ENCODE measurements at places on chromosomes 2 and 18.

DNA sequence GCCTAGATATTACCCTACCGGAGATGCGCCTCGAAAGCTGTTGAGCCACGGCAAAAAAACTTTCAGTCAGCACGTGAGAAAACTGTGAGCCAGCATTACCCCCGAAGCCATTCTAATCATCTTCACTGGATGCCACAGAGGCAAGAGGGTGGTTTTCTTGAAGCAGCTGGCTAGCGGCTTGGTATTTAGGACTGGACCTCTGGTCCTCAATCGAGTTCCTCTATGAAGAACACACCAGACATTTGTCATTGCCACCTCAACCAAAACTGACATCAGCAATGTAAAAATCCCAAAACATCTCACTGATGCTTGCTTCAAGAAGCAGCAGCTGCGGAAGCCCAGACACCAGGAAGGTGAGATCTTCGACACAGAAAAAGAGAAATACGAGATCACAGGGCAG is 52.8 kb upstream of the SLC66A3 start:
- DNase-seq = no peak

DNA sequence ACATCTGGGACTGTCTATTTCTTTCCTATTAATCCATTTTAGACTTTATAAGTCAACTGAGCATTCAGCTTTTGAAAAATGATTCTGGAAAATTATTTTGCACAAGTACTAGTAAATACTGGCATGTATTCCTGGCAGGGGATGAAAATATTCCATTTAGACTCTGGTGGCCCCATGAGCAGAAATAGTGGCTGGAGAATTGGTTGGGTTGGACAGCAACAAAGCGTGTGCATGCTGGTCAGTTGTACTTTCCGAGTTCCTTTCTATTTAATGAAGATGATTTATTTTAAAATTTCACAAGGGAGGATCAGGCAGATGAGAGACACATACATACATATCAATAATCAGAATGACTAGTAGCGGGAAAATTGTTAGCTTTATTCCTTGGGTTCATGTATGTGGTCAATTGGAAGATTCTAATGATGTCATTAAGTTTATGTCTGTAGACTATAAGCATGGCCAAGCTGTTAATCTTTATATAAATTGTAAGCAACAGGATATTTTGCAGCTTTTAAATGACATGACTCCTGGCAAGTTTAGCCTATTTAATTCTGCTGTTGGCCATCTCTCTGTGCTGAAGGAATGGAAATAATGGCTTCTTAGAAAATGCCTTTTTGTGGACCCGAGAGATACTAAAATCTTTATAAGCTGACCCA is 541.6 kb downstream of the SLC4A3 start:
- no peak for DNase-seq

GRCh38 chr18:52844323-52844722 is 504.3 kb downstream of the DCC start:
- DNase-seq = no peak

- DNase-seq = no peak
Measured at GRCh38 chr2:28268386-28268785, 124.3 kb upstream of the FOSL2 start.

DNA sequence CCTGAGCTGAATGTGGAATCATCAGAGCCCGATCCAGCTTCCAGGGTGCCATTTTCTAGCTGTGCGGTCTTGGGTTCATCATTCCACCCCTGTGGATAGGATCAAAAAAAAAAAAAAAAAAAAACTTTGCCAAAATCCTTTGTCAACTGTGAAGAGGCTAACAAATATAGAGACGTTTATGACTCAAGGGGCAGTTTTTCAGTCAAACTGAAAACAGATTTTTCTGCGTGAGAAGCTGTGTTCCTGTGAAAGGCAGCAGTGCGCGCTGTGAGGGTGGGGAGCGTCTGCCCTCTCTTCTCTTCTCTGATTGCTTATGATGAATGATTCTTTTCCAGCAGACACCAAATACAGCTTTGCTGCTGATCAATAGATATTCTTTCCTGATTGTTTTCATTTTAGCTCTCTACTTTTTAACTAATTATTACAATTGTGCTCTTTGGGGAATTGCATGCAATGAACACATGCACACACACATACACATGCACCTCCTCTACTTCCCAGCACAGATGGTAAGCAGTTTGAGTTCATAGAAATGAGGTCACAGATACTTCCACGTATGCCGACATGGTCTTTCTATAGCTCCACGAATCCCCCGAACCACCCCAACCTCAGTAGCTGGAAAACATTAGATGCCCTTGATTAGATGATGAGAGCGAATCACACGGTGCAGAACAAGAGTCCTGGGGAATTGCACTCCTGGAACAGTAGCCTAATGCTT is 175.4 kb downstream of the NRP2 start:
- DNase-seq = no peak

DNA sequence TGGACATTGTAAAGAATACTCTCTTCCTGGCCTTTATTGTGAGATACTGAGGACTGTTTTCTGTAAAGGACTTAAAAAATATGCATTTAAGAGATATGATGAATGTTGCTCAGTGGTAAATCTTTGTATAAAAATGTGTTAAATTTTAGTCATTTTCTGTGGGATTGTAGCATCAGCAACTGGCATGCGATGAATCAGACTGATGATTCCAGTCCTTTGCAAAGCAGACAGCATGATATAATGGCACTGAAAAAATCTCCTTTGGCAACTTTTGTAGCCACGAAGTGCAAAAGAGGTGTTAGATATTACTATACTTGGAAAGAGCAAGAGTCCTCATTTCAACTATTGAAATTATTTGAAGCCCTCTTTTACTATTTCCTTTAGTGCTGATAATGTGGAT is 678.7 kb downstream of the PLCL1 start:
- DNase-seq = no peak

GRCh38 chr2:169759987-169760386 is 26.4 kb downstream of the KLHL23 start:
- no peak for DNase-seq

DNA sequence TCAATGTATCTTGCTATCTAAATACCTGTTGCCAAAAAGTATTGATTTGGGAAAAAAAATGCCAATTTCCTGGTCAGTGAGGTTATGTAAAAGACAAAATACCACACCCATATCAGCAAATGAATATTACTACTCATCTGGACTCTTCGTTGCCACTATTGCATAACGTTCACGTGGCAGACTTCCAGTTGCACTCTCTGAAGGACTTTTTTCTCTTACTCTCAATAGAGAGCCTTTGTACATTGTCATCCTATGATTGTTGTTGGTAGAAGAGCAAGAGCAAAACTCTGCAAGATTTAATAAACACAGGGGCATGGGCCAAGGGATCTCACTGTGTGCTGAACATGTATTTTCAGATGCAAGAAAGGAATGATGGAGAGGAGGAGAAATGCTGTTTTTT is 689.8 kb downstream of the MBD2 start:
- no peak for DNase-seq

DNA sequence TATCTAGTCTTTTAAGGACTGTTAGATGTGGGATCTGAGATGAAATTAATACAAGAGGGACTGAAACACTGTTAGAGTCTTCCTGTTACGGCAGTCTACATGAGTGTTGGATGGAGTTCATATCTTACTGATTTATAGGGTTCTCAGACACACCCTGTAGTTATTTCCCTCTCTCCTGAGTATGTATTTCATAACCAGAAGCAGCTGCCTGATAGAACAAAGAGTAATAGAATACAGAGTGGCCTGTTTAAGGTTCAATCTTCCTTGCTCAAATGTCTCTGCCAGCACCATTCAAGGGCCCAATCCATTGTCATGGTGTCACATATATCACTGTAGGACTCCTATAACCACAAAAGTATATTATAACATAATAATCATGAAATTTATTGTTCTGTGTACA is 1229.1 kb upstream of the ACVR2A start:
- DNase-seq = no peak

GRCh38 chr18:12005538-12006487 is 24.5 kb downstream of the IMPA2 start:
- peak; percentile 53 for DNase-seq

DNA sequence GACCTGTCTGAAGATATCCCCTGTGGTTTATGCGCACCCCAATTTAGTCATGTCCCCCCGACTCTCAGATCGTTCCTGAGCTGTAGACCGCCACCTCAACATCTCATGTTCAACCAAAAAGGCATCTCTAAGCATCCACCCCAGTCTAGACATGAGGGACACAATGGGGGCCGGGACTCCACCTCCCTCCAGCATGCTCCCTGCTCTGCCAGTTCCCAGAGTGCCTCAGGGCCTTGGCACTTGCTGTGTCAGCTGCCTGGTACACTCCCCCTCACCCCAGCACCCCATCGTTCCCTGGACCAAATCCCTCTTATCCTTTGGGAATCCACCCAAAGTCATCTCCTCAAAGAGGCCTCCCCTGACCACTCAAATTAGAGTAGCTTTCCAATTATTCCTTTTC is 22.2 kb downstream of the TNS1 start:
- no peak for DNase-seq

DNA sequence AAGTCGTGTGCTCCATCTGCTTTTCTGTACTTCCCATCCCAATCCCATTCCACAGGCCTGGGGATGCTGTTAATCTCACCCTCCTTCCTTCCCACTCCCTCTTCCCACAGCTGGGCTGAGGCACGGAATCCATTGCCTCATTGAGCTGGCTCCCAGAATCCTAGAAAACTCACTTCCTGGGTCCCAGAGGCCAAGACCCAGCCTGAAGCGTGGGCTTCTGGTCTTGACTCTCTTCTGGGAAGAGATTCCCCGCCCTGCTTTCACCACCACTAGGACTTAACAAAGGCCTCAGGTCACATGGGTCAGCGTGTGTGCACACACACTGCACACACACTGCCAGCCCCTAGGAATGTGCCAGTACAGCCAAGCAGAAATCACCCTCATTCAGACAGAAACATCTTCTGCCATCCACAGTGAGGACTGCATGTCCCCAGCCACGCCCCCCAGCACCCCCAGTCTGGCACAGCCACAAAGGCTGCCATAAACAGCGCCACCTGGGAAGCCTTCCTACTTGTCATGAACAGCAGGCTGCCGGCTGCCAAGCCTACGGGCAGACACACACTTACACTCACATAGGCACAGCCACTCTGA is 165.8 kb downstream of the TNS1 start:
- no peak for DNase-seq

DNA sequence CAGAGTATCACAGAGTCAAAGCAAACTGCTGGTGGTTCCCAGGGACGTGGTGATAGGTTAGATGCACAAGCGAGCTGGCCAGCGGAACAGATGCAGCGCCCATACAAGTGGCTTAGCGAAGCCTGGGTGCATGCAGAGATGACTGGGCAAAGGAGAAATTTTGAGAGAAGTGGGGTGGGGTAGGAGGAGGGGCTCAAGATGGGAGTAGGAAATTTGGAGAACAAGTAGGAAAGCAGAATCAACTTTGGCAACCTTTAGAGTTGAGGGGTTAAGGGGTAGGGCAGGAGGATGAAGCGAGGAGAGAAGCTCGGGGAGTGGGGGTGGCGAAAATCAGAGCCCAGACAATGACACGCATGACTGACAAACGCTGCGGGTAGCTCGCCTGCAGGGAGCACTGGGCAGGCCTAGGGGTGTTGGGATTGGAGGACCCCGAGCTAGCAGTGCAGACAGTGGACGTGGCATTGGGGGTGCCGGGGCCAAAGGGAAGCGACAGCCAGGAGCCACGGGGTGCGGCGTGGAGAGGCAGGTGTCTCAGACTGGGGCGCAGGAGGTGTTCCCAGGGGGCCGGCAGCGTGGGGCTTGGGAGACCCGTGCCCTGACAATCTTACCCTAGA is 431 bp downstream of the FAM98A start:
- DNase-seq = peak; percentile 65

DNA sequence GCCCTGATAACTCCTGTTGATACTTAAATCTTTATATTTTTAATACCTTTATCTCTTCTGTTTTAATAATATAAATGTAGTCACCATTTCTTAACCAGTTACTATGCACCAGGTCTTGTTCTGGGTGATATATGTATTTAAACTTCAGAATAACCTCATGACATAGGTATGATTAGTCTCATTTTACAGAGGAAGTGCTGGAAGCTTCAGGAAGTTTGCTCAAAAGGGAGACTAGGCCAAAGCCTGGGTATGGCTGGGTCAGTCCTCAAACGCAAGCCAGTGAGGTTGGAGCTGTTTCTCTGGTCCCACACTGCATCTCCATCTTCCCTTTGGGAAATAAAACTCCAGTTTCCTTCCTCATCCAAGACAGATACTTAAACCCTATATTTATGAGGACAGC is 204.7 kb upstream of the TANK start:
- no peak for DNase-seq

- DNase-seq = peak; percentile 52
Measured at GRCh38 chr2:118925981-118926380, 16.0 kb upstream of the MARCO start.

- peak; percentile 12 for DNase-seq
Measured at GRCh38 chr2:211035548-211036185, 479.3 kb downstream of the CPS1 start.

DNA sequence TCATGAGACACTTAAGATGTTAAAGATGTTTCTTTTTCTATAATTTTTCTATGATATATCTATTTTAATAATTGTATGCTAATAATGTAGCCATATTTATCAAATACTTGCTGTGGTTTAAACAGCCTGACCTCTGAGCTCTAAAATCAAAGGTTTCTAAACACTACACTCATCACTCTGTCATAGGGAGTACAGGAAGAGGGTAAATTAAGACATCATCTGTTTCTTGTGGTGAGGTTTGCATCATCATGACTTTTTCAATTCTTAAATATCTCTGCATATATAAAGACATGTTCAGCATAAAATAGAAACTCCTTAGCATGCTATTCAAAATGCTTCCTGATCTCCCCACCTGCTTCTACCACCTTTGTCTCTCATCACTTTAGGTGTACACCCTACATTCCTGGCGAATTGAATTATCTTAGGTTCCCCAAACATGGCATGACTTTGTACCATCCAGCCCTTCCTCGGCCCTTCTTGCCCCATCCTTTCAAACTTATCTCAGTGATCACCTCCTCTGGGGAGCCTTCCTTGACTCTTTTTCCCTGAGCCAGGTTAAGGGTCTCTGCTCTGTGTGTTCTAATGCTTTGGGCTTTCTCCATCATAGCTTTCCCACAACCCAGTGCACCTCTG is 105.3 kb upstream of the TTN start:
- no peak for DNase-seq
